Activated T-helper 2 cell treated with anti-CD3 and anti-CD28 coated beads, Interferon-gamma antibody, Interleukin-2, Interleukin-4, amounts not matched to agents 10 μg/mL and 5 μg/mL and 100 μg/mL, durations not matched to agents 14 hours and 24 hours and 36 hours (primary cell): ENCODE measurements at places on chromosomes 12 and 14.
A peak's percentile ranks its signal among the peaks of the same experiment; 100 is the strongest.

GRCh38 chr12:47328831-47329545 is 249.2 kb upstream of the AMIGO2 start:
- DNase-seq, result no peak

DNA sequence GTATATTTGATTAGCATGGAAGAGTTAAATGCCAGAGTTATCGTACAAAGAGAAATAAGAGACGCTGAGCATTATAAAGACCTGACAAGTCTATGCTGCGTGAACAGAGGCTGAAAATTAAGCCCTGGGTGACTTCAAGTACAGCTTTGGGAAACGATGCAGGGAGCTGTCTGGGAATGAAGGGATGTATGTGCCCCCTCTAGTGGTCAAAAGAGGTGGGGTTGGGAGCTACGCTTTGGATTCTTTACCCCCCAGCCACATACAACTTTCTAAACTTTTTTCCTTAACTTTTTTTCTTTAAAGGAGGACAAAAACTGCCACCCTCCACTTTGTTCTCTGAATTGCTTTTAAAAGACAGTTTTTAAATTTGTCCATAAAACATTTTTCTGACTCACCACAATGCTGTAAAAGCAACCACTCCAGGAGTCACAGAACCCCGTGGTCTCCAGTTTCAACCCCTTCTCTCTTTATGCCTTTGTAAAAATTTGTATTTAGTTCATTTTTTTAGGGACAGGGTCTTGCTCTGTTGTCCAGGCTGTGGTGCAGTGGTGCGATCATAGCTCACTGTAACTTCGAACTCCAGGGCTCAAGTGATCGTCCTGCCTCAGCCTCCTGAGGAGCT is 59.4 kb downstream of the ZNF664 start:
- no peak for DNase-seq

GRCh38 chr14:99237288-99237687 is 34.7 kb downstream of the BCL11B start:
- DNase-seq, result no peak

DNA sequence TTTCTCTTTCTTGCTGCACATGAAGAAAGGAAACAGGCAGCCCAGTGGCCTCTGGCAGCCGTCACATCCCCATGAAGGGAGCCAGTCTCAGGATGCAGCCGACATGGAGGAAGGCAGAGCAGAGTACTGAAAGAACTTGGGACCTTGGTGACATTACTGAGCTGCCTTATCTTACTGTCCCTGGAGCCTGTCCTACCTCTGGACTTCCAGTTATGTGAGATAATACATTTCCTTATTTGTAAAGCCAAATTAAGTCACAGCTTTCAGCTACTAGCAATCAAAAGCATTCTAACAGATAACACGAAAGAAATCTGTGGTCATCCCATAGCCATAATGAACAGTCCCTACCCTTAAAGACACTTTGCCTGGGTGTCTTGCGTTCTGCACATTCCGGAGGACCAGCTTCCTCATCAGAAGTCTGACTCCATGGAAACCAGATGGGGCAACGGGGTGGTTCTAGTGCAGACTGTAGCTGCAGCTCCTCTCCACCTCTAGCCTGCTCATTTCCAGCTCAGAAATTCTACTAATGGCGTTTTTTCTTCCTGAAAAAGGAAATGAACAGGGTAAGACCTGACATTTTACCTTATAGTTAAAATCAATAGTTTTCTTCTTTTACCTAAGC is 7.8 kb upstream of the EGLN3 start:
- no peak for DNase-seq

DNA sequence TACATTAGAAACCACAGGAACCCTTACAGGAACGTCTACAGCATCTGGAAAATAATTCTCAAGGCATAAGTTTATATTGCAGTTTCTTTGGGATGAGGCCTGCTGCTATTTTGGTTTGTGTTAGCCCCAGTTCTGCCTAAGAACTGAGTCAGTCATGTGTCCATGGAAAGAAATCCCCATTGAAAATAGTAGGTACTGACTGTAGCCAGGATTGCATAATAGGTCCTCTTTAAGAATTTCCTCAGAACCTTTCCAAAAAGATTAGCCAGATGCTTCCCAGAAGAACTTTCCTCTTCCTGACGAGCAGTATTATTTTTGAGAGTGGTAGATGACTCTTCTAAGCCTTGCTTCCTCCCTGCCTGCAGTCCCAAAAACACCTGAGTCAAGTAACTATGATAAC is 52.6 kb downstream of the RASSF8 start:
- DNase-seq, result no peak

- DNase-seq, result no peak
Measured at GRCh38 chr12:30219047-30219446, 435.3 kb upstream of the TMTC1 start.

DNA sequence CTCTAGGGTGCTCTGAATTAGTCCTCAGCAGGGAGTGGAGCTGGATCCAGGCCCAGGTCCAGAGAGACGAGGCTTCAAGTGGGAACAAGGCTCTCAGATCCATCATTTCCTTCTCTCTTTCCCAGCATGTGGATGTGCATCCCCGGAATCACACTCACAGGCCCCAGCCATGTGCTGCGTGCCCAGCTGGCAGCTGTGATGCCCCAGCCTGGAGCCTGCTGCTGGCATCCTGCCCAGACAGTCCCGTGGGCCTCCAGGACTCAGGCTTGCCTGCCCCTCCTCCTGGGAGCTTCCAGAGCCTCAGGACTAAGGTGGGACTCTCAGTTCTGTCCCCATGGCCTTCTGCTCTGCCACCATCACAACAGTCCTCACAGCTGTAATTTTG is 6.2 kb upstream of the KRT84 start:
- no peak for DNase-seq

GRCh38 chr12:52903855-52904508 is 894 bp downstream of the KRT8 start:
- DNase-seq, result peak; percentile 18

DNA sequence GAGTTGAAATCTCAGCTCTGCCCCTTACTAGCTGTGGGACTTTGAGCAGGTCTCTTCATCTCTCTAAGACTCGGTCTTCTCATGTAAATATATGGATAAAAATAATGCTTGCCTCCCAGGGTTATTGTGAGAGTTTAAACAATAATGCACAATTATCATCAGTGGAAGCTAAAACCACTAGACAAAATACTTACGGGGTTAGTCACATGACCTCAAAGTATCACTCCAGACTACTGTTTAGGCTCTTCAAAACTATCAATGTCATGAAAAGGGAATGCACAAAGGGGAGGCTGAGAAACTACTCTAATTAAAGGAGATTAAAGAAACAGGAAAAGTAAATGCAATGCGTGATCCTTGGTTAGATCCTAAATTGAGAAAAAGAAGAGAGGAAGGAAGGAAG is 24.5 kb upstream of the TSPAN11 start:
- DNase-seq, result no peak

- DNase-seq, result no peak
Measured at GRCh38 chr12:109596418-109597244, 23.0 kb downstream of the MVK start.

- no peak for DNase-seq
Measured at GRCh38 chr12:48681399-48681709, 684 bp downstream of the KANSL2 start.

DNA sequence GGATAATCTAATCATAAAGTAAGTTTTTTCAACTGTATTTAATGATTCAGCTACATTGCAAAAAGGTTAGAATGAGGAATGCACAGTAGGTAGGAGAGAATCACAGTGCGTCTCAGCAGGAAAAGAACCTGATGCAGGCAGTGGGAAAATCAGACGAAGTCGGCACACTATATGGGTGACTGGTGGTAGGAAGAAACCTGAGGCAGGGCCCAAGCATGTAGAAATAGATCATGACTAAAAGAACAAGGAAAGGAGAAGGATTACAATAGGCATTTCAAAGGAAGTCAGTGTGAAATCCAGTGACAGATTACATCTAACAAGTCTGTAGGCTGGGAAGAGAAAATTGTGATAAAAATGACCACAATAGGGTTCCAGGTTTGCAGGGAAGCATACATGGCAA is 267.0 kb downstream of the MED13L start:
- DNase-seq, result no peak

- no peak for DNase-seq
Measured at GRCh38 chr12:113263431-113263963, 42.2 kb downstream of the TPCN1 start.

- no peak for DNase-seq
Measured at GRCh38 chr12:88628856-88629509, 48.7 kb upstream of the KITLG start.

GRCh38 chr12:94532490-94533422 is 73.1 kb upstream of the CEP83 start:
- peak; percentile 55 for DNase-seq

GRCh38 chr12:124460771-124461170 is 106.6 kb downstream of the NCOR2 start:
- no peak for DNase-seq

- DNase-seq, result no peak
Measured at GRCh38 chr12:54371328-54372112, 7.2 kb upstream of the GPR84 start.

DNA sequence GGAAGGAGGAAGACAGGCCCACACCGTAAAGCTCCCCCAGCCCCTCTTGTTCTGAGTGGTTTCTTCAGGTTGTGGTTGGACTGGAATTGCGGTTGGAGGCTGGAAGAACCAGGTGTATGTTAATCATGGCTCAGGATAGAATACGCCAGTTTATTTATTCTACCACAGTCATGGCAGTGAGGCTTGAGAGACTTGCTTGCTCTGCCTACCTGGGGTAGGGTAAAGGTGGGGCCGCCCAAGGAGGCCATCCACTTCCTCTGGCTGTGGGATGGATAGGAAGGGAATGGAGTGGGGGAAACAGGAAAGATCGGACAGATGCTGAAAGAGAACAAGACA is 8.1 kb downstream of the SHMT2 start:
- no peak for DNase-seq

- DNase-seq, result peak; percentile 11
Measured at GRCh38 chr12:25958428-25959070, at the start of gene RASSF8. Gene RASSF8, plus strand, starts transcription at chr12:25958682. Its CDS starts 96,662 bp downstream, at chr12:26055344.

DNA sequence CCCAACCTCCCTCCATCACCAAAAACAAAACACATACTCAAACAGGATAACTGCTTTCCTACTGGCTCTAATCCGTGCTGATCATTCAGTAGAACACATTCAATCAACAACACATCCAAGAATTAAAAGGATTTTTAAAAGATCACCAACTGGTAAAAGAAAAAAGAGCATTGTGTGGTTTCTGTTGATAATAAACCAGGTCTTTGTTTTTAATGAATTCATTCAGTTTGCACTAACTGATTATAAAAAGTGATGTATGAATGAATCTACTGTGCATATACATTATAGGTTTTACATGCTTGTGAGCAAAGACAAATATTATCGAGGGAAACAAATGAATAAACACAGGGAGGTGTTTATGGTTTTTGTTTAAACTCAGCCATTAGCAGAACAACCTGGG is 55.1 kb downstream of the CIT start:
- DNase-seq, result no peak

GRCh38 chr14:93821051-93821450 is 32.8 kb upstream of the PRIMA1 start:
- no peak for DNase-seq

- DNase-seq, result no peak
Measured at GRCh38 chr12:47352067-47352466, 272.3 kb upstream of the AMIGO2 start.

GRCh38 chr12:111386885-111387284 is 18.0 kb upstream of the PHETA1 start:
- no peak for DNase-seq

DNA sequence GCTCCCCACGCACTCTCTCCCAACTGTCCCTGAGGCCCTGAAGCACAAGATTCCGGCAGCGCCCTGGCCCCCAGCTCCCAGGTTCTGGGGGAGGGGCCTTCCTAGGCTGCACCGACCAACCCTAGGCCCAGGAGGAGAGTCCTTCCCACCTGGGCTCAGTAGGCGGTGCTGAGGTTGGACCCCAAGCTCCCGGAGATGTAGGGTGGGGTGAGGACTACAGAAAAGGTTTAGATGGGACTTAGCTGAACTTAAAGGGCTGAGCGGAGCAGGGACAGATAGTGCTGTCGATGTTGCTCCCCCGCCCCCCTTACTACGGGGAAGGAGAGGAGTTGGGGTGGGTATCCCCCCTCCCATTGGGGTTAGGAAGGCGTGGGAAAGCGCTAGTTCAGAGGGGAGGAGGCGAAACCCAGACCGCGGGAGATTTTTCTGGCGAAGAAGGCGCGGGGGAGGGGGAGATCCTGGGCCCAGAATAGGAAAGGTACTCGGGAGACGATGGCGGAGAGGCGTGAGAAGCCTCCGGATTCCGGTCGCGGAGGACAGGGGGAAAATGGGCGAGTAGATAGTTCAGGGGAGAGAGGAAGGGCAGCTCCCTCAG is 4.2 kb upstream of the BAZ2A start:
- no peak for DNase-seq

GRCh38 chr12:12087693-12088034 is 16.9 kb downstream of the BCL2L14 start:
- no peak for DNase-seq

GRCh38 chr12:996881-997280 is 5.9 kb downstream of the ERC1 start:
- DNase-seq, result no peak

- no peak for DNase-seq
Measured at GRCh38 chr14:95496690-95497259, 19.7 kb downstream of the SYNE3 start.

GRCh38 chr14:105388110-105388951 is 10.0 kb upstream of the TEX22 start:
- no peak for DNase-seq

DNA sequence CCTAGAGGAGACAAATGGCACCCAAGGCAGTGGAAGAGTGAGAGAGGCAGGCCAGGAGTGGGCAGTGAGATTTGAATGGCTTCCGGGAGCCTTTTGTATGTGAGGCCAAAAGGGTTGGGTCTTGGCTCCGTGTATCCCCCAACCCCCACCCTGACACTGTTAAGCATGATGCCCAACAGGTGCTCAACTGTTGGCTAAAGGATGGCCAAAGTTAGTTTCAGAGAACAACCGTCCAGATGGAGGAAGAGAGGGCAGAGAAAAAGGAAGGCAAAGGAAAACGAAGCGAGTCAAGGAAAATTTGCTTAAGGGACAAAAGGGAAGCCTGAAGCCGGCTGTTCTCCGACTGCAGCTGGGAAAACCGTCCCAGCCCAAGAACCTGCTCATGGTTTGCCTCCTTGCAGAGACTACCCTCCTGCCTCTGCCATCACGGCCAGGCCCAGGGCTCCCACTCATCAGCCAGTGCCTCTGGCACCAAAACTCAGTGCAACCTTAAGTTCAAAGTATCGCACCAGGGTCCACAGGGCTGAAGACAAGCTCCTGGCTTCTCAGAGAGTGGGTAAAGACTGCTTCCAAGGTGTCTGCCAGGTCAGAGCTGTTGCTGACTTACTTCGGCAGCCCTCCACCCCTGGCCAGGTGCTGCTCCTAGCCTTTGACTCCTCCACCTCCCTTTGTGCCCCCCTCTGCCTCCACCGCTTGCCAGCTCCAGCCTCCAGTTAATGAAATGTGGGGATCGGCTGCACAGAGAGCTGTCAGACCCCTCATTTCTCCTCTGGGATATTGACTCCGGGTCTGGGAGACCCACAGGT is 4.2 kb upstream of the C1QL4 start:
- DNase-seq, result no peak

DNA sequence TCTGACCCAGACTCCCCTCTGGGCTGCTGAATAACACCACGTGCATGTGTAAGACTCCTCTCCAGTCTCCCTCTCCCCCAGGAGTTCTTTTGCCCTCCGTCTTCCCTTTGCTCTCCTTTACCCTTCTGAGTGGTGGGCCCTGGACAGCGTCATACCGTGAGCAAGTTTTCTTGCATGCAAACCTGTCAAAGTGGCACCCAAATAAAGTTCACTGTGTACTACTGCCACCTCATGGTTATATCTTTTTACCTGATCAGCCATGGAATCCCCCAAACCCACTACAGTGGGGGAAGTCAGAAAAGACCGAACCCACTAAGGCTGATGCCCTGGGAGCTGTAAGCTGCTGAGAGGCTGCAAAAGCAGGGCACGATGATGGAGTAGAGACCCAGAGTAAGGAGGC is 131.1 kb upstream of the VRK1 start:
- no peak for DNase-seq

GRCh38 chr12:123055281-123055766 is 74.8 kb downstream of the ARL6IP4 start:
- DNase-seq, result no peak
